ENCODE measurements at places on chromosomes 11 and 22.
A peak's percentile ranks its signal among the peaks of the same experiment; 100 is the strongest.

DNA sequence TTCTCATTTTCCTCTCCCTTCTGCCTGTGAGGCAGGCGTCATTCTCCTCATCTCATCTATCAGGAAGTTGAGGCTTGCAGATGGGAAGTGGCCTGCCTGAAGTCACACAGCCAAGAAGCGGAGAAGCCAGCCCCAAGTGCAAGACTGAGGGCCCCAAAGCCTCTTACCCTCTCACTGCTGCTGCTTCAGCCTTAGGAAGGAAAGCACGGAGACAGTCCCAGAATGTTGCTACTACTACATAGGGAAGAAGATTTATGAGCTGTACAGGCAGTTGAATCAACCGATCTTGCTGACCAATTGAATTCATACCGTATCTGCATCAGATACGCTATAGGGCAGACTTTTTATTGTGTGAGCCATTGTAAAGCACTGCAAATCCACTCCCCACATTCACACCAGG, 89.0 kb downstream of the CWC15 start:
- DNase-seq, result no peak

- DNase-seq, result no peak
These were observed 4.0 kb downstream of the TRIM6 start for GRCh38 chr11:5600374-5600851.

DNA sequence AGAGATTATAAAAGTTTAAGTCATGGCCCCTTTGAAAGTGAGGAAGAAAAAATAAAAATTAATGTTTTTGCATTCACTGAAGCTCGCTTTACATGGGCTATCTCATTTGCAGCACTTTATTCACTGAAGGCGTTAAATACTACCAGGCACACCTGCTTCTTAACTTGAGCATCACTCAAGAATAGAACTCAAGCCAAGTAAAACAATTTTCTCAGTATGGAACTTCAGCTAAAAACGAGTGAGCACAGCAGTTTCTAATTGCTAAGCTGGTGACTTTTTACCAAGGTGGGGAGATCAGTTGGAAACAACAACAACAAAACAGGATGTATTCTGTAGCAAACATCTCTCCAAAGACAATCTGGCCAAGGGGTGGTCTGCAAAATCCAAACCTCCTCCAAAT, 405.6 kb downstream of the RAB38 start:
- DNase-seq, result no peak

- DNase-seq, result no peak
These were observed 9.5 kb downstream of the MAP4K2 start for GRCh38 chr11:64793271-64794160.

- no peak for DNase-seq
These were observed 28.4 kb downstream of the TRIM29 start for GRCh38 chr11:120109531-120109930.

DNA sequence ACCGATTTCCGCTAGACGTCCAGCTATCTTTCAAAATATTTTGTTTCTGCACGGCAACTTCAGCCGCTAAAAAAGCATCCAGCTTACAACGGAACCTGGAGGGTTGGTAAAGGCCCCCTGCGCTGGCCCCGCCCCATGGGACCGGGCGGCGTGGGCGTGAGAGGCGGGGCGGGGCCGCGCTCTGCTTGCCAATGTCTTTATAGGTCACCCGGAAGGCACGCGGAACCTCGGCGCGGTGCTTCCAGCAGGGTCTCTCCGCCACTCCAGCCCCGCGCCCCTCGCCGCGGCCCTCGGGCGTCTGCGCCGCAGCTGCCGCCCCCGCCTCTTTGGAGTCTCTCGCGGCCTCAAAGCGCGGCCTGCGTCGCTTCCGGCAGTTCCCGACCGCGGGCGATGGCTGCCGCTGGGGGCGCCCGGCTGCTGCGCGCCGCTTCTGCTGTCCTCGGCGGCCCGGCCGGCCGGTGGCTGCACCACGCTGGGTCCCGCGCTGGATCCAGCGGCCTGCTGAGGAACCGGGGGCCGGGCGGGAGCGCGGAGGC, at the start of gene FDX1:
TSS of gene FDX1 (plus strand) at position 218 of the 536 bp plus-strand sequence. CDS start at position 391, 173 bp downstream.
- DNase-seq, result peak; percentile 89

DNA sequence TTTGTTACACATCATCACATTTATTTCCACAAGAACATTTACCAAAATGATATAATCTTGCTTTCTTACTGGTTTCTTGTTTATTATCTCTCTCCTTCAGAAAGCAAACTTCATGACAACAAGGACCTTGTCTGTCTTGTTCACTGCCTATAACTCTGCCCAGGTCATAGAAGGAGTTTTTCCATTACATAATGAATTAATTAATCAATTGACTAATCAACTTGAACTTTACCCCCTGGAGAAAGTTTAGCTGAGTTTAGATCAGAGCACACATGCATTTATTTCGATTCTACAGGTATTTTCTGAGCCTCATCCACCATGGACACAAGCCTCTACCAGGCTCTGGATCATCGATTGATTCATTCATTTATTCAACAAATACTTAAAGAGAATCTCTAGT, 6.3 kb upstream of the PRG2 start:
- DNase-seq, result no peak

DNA sequence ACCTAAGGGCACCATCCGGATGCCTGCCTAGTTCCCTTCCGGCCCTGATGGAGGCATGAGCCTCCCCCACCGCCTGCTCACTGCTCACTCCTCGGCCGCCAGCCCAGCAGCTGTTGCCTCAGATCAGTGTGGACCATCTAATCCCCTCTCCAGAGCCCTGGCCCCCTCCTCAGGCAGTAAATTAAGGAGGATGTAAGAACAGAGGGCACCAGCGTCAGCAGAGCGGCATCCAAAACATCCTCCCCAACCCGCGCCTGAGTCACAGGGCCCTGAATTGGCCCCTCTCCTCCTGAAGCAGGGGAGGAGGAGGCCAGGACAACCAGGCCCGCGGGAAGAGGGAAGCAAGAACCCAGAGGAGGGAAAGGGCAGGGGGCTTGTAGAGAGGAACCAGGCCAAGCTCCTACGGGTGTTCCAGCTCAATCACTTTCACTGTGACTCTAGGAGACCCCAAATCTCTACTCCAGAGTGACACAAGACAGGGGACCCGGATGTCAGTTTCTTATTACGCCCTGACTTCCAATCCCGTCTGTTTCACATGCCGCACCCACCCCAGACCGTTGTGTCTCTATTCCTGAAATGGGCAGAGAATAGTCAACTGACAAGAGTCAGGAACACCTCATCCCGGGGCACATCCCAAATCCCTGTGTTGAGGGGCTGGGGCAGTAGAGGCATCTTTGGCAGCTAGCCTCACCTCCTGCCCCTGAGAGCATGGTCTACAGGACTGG, 31.3 kb upstream of the MYOD1 start:
- no peak for DNase-seq

DNA sequence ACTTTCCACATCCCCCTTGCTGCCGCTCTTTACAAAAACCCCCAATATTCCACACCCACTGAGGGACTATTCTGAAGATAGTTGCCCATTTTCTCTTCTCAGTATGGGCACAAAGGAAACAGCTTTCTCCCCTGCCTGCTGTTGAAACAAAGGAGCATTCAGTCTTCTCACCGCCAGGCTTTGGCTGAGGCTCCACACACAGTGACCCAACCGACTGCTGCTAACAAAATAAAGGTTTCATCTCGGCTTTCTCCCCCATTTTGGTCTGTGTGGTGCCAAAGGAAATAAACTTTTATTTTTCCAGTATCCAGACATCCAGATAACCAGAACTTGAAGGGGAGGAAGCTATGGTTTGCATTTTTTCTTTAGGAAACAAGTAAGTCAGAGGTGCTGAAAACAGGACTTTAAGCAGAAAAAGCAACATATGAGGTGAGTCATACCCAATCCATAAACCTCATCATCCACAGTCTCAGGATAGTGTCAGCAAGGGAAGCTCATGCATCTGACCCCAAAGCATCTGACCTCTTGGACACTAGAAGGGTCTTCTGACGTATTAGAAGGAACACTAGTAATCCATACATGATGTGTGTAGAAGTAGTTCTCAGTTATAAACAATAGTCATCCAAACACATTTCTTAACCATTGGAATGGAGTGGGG, 6.4 kb downstream of the CLMP start:
- peak; percentile 15 for DNase-seq

DNA sequence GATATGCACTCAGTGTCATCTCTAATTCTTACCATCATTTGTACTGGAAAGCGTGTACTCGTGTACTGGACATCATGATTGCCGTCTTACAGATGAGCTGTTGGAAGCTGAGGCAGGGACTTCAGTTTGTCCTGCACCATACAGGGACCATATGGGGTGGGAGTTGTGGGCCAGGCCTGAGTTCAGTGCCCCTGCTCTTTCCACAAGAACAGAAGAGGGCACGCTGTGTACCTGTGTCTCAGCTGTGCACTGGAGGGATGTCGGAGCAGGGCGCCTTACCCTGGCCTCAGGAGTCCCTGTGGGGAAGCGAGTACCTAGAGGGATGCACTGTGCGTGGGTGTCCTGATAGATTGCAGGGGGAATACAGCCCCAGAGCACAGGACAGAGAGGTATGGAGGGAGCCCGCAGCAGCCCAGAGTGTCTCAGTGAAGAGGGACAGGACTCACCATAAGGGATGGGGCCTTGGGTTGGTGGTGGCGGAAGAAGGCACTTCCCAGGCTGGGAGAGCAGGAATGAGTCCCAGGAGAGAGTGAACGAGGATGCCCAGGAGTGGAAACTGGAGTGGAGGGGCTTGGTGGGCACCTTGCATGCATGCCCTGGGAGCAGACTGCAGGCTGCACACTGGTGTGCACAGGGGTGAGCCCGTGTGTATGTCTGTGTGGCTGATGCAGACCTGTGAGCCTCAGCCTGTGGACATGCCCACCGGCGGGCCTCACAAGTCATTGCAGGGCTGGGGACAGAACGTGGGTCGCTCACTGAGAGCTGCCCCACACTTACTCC, 329.7 kb downstream of the TBC1D22A start:
- no peak for DNase-seq

DNA sequence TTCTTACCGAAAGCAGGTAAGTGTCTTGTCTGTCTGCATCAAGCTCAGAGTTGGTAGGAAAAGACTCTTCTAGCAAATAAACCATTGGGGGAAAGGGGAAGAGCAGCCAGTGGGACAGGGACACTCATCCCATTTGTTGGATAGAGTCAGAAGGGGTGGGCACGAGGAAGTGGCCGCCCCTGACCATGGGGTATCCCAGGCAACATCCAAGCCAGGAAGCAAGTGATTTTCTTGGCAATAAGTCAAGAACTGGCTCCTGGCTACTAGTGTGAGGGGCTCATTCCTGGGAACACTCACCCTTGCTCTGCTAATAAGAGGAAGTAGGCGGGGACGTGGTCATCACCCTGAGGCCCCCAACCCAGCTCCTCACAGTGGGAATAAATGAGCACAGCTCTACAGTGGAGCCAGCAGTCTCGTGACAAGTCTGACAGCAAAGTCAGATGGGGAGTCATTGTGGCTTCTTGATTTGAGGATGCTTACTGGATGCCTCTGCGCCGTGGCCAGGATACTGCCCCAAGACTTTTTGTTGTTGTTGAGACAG, 6.7 kb downstream of the SLC25A18 start:
- DNase-seq, result peak; percentile 29

All from NCI-H1092 (cell line).